ENCODE measurements at places on chromosomes 4 and X.

DNA sequence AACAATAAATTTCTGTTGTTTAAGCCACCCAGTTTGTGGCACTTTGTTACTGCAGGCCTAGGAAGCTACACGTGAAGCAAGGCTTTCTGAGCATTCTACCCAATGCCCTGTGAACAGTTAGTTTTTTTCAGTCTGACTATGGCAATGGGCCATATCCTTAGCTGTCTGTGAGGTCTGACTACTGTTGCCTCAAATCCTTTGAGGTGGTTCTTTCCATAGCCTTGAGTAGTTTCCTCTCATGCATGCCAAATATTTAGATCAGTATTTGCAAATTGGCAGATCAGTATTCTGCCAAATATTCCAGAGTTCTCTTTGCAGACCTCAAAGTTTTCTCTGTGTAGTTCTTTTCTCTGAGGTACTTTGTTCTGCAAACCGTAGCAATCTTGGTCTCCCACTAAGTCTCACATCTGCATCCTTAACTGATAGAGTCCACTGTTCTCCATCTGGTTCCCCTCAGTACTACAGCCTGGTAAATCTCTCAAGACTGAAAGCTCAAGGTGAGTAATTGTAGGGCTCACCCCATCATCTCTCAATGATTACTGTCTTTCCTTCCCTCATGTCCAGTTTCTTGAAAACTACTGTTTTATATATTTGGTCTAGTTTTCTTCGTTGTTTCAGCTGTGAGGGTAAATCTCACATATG lies 984.9 kb upstream of the INTU start:
- DNase-seq: peak; percentile 52

DNA sequence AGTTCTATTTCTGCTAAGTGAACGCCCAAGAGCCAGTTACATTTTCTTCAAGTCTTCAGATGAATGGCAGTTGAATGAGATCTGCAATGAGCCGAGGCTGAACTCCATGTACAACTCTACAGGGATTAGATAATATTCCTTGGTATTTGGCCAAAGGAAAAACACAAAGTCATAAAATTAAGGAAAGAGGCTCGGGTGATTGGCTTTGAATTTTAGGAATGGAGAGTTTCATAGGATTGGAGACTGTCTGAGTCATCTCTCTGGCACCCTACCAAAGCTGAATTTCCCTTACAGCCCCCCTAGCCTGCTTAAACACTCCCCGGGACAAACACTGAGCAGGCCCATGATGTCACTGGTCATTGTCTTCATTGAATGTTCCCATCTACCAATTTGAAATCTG lies 188.0 kb upstream of the C1QTNF7 start:
- DNase-seq: no peak

- DNase-seq: no peak
Measured at GRCh38 chr4:87103086-87103485, 117.3 kb downstream of the KLHL8 start.

- DNase-seq: peak; percentile 31
Measured at GRCh38 chr4:88286897-88287296, 2.5 kb upstream of the PPM1K start.

GRCh38 chrX:156004256-156004655 lies 6.8 kb downstream of the IL9R start:
- no peak for DNase-seq

GRCh38 chrX:55357236-55357635 lies 92.5 kb upstream of the PAGE3 start:
- DNase-seq: no peak

DNA sequence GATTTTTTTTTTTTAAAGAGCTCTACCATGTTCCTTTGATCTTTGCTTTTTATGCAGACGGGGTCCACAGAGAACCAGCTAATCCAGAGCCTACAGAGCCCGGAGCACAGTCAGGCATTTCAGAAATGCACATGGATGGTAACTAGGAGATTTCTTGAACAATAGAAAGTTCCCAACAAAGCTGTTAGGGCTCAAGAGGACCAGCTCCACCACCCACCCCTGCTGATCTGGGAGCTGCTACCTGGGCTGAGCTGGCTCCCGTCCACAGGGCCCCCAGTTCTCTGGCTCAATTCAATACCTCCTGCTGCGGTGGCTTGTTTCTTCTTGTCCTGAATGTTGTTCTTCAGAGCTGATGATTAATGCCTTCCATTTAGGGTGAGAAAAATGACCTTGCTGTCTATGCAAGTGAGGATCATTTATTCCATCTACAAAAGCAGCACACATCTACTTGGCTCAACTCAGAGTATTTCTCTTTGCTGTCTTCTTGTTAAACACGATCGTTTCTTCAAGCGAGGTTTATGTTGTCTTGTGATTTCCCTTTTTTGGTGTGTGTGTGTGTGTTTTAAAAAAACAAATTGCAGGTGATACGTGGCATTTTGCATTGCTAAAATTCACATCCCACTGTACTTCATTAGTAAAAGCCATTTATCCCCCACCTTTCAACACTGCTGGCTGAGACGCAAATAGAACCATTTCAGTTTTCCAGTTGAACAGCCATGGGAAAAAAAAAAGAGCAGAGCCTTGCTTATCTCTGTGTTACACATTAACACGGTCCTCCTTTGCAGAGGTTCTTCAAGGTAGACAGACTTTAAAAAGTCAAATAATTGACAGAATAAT lies 31.3 kb downstream of the IGFBP7 start:
- DNase-seq: no peak

- DNase-seq: no peak
Measured at GRCh38 chr4:184808713-184809050, 17.1 kb downstream of the ACSL1 start.

- no peak for DNase-seq
Measured at GRCh38 chrX:38632516-38632915, 71.2 kb downstream of the TSPAN7 start.

DNA sequence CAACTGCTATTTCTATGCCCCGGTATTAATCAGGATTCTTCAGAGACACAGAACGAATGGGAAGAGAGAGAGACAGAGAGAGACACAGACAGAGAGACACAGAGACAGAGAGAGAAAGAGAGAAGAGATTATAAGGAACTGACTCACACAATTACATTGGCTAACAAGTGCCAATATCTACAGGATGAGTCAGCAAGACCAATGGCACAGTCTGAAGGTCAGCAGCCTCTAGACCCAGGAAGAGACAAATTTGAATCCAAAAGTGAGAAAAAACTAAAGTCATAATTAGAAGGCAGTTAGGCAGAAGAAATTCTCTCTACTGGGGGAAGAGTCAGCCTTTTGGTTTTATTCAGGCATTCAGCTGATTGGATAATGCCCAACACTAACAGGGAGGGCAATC lies 187.3 kb downstream of the MAB21L2 start:
- peak; percentile 77 for DNase-seq

GRCh38 chrX:29432534-29432933 lies 782.8 kb upstream of the MAGEB2 start:
- no peak for DNase-seq

- peak; percentile 20 for DNase-seq
Measured at GRCh38 chr4:161555689-161556660, 607.8 kb downstream of the FSTL5 start.

DNA sequence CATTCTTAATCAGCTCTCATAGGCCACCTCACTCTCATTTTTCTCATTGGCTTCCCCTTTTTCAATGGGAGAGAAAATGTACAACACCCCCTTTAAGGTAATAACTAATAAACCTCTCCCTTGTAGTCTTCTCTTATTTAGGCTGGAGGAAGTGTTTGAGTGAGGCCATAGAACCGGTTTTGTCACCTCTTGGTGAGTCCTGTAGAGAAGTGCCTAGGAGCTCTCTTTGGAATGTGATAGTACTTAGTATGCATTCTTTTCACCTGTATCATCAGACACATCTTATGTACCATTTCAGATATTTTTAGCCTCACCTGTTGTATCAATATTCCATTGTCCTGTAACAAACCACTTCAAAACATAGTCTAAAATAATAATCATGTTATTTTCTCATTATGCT lies 3.5 kb upstream of the TAB3 start:
- no peak for DNase-seq

- DNase-seq: no peak
Measured at GRCh38 chr4:106036848-106037247, 141.6 kb downstream of the NPNT start.

GRCh38 chrX:4708970-4709760 lies 995.7 kb upstream of the PRKX start:
- DNase-seq: no peak

- peak; percentile 90 for DNase-seq
Measured at GRCh38 chr4:169618286-169618685, 2.1 kb upstream of the CLCN3 start.

DNA sequence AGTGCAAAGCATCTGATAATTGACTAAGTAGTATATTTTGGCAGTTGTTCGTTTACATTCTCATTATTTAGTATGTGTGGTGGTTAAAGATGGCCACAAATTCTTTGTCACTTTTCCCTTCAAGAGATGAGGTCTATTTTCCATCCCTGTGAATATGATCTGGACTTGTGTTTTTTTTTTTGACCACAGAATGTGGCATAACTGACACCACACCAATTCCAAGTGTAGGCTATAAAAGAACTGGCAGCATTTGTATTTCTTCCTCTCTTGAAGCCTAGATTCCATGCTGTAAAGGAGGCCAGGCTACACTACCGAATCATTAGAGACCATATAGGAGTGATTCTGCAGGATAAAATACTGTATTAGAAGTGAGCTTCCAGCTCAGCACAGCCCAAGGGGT lies 596.6 kb downstream of the DMD start:
- no peak for DNase-seq

GRCh38 chrX:2398064-2398656 lies 102.6 kb downstream of the DHRSX start:
- peak; percentile 68 for DNase-seq

DNA sequence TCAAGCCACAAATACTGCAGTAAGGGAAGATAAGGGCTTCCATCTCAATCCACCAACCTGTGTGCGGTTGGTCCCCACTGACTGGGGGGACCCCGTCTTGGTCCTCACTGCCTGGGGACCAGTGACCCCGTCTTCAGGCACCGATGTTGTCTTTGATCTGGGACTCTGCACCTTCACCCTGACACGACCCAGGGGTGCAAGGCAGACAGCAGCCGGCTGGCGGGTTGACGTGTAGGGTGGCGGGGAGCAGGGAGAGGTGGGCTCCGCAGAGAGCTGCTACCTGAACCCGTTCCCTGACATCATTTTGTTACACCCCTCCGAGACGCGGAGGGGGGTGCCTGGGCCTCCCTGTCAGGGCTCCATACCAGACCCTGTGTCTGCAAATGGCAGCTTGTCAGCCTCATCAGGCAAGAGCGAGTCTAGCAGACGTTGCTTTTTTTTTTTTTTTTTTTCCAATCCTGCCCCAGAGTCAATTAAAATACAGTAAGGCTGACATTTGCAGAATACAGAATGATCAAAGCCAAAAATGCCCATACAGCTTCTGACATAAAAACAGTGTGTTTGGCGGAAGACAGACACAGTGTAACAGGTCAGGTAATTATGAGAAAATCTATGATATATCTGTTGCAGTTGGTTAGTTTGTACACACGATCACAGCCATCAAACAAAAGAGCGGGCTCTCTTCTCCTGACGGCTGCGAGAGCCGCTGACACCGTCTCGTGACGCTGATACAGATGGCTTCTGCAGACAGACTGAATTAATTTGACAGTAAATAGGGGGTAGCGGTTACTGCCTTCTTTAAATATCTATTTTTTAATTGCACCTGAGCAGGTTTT lies 118.6 kb downstream of the CRLF2 start:
- DNase-seq: no peak

- DNase-seq: peak; percentile 89
Measured at GRCh38 chr4:173448103-173448502, 49.2 kb upstream of the SCRG1 start.

- no peak for DNase-seq
Measured at GRCh38 chr4:6425336-6425735, 47.1 kb downstream of the PPP2R2C start.

GRCh38 chr4:141464366-141464765 lies 172.0 kb upstream of the IL15 start:
- no peak for DNase-seq

DNA sequence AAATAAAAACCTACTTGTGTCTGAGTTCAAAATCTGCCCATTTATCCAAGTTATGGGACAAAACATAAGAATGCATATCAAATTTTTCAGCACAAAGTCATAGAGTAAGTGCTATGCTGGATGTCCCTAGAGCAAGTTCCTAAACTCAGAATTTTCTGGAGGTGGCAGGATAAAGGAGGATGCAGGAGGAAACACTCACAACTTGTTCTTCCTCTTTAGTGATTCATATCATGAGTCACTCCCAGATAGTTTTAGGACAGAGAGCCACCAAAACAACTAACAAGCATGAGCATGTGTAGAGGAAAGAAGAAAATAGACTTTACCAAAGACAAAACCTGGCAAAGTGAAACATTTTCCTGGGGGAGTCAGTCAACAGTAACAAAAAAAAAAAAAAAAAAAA lies 302.7 kb downstream of the KCTD8 start:
- no peak for DNase-seq

- DNase-seq: no peak
Measured at GRCh38 chrX:7542587-7543380, 300.2 kb upstream of the VCX start.

DNA sequence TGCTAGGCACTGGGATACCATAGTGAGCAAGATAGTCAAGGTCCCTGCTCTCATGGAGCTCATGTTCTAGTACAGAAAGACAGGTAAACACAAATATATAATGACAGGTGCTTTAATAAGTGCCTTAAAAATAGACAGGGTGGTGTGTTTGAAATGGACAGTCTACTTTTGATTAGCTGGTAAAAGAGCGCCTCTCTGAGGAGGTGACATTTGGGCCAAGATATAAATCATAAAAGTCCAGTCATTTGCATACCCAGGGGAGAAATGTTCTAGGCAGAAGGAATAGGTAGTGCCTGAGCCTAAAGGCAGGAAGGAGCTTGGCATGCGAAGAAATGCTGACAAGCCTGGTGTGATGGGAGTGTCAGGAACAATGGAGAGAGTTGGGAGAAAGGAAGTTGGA lies 83.6 kb downstream of the DNAAF6 start:
- DNase-seq: no peak

- no peak for DNase-seq
Measured at GRCh38 chrX:130385520-130385919, at the start of gene GPR119. TSS of gene GPR119 (minus strand) at chrX:130385674. CDS start at chrX:130385447, 227 bp downstream.

- no peak for DNase-seq
Measured at GRCh38 chr4:148333265-148333664, 108.9 kb downstream of the NR3C2 start.

GRCh38 chr4:79413886-79414285 lies 5.9 kb upstream of the GK2 start:
- no peak for DNase-seq

- DNase-seq: no peak
Measured at GRCh38 chr4:154473497-154473896, 18.1 kb downstream of the DCHS2 start.

GRCh38 chr4:112562254-112562879 lies 46.4 kb upstream of the NEUROG2 start:
- DNase-seq: no peak

- no peak for DNase-seq
Measured at GRCh38 chr4:78661086-78661690, 109.6 kb downstream of the ANXA3 start.

GRCh38 chrX:46039526-46039925 lies 505.7 kb downstream of the ZNF674 start:
- no peak for DNase-seq

DNA sequence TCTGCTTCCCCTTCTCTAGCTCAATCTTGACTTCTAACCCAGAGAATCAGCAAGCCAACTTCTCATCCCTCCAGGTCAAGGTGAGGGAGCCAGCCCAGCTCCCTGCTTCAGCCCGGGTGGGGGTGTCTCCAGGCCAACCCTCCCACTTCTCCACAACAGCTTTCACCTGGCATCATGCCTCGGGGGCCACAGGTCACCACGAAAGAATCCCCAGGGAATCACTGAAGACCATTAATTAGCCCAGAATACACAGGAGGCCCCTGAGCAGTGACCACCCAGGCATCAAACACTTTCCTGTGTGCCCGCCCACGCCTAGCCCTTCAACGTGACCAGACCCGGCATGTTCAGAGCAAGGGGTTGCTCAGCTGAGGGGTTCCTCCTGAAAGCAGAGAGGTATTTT lies 646.7 kb downstream of the BCOR start:
- no peak for DNase-seq

Measured in AG10803 (cell line).